Adrenal gland (tissue), 19 donors: ENCODE measurements at places on chromosomes 7 and 10. TPM values are rescaled to one million over a fixed set of nuclear protein-coding genes. Genes with fewer than 3 reads are reported as not detected.

CPA5 gene
- 0.65 TPM for total RNA-seq

DNA sequence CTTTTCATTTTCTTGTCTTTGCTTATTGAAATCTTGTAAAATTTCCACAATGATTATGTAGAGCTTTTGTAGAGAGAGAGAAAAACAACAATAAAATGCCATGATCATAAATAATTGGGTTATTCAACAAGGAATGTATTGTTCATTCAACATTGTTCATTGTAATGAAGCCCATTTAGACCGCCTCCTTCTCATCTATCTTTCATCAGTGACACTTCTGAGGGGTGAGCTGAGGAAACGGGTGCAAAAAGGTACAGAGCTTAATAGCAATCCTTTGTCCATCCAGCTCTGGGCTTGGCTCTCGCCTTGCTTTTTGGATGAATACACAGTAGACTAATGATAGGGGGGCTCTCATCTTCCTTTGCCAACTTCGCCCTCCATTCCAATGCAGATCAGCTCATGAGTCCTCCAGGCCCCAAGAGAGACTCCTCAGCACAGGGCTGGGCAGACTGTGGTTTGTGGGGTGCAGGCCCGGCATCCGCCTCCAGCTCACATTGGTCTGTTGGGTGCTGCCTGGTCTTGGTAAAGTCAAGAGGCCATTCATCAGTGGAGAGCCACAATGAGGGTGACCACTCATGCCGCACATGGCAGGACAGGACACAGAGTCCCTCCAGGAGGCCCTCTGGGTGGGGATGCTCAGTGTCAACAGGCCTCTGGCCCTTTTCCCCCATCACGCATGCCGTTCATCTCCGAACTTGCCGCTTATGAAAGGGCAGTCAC is 17.9 kb upstream of the PPA1 start:
- peaks cover 13% of the 10 kb centered on the region for H3K27me3 ChIP-seq
- DNase-seq, result no peak
- no peaks in the 10 kb centered on the region for H3K4me1 ChIP-seq
- no peaks in the 10 kb centered on the region for H3K36me3 ChIP-seq
- no peak overlapping the region for H3K4me3 ChIP-seq
- H3K27ac ChIP-seq, result no peak overlapping the region

IFIT3 gene
- total RNA-seq, result 26.4 TPM

DNA sequence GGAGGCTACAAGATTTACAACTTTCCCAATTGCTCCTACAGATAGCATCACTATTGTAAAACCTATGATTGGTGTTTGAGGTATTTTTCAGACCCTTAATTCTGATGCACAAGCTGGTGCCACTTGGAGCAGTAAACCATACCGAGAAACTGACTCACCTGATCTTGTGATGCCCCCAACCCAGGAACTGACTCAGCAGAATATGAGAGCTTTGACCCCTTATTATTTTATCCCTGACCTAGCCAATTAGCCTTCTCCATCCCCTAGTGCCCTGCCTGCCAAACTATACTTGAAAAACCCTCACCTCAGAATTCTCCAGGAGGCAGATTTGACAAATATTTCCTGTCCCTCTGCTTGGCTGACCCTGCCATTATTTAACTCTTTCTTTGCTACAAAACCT is 585.9 kb upstream of the GHITM start:
- no peak for DNase-seq
- H3K27ac ChIP-seq, result no peak overlapping the region
- no peaks in the 10 kb centered on the region for H3K27me3 ChIP-seq
- H3K4me3 ChIP-seq, result no peak overlapping the region

DNA sequence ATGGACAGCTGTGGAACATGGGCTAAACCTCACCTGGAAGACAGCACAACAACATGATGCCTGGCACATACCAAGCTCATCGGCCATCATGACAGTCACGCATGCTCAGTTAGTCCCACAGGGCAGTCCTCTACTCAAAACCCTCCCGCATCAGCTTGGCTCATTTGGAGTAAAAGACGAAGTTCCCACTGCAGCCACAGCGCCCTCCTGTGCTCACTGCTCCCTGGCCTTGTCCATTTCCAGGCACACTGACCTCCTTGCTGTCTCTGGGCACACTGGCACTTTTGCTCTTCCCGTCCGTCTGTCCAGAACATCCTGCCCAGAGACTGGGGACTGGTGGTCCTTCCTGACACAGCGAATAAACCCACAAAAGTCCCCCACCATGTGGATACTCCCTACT is 66.2 kb downstream of the LARP4B start:
- peaks cover 42% of the 10 kb centered on the region for H3K36me3 ChIP-seq
- H3K27ac ChIP-seq, result no peak overlapping the region
- H3K4me1 ChIP-seq, result no peaks in the 10 kb centered on the region
- H3K27me3 ChIP-seq, result no peaks in the 10 kb centered on the region
- H3K4me3 ChIP-seq, result no peak overlapping the region

GRCh38 chr10:55311848-55312635 is 511.0 kb upstream of the PCDH15 start:
- no peak overlapping the region for H3K4me3 ChIP-seq
- no peak overlapping the region for H3K27ac ChIP-seq
- H3K4me1 ChIP-seq, result no peaks in the 10 kb centered on the region
- H3K36me3 ChIP-seq, result no peaks in the 10 kb centered on the region
- no peak for DNase-seq
- H3K27me3 ChIP-seq, result no peaks in the 10 kb centered on the region

SH2B2 gene
- 5.8 TPM for total RNA-seq

- no peak overlapping the region for H3K27ac ChIP-seq
- no peaks in the 10 kb centered on the region for H3K36me3 ChIP-seq
- DNase-seq, result no peak
- no peaks in the 10 kb centered on the region for H3K27me3 ChIP-seq
Observed at GRCh38 chr7:45702751-45703150, 128.6 kb downstream of the ADCY1 start.

DNA sequence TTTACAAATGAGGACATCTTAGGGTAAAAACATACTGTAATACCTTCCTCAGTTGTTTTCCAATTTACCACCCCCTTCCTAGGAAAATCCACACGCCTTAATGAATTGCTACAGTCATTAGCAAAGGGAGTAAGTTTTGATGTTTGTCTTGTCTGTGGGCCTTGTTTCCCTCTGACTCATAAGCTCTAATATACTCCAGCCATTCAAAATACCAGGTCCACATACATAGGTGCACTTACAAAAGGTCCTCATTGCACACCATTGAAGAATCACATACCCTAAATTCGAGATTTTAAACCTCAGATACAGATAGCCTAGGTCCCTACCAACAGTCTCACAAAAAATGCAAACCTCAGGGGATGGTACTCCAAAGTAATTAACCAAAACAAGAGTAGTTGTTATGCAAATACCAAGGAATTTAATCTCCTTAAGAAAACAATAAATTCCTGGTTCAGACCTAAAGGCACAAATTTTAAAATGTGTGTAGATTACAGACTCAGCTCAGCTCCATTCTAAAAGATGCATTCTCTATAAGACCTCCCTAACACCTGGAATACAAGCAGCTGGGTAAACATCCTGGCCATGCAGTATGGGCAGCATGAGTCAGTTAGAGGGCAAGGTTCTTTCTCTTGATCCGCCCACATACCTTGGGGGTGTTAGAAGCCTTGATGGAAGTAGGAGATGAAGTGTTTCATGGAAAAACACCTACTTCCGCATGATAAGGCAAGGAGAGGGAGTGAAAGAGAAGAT is 3.0 kb upstream of the LIPK start:
- no peaks in the 10 kb centered on the region for H3K36me3 ChIP-seq
- no peak overlapping the region for H3K4me3 ChIP-seq
- DNase-seq, result no peak
- H3K27ac ChIP-seq, result no peak overlapping the region
- no peaks in the 10 kb centered on the region for H3K4me1 ChIP-seq
- no peaks in the 10 kb centered on the region for H3K27me3 ChIP-seq

- peak; percentile 14 for DNase-seq
- H3K36me3 ChIP-seq, result peaks cover 13% of the 10 kb centered on the region
- H3K27ac ChIP-seq, result no peak overlapping the region
- H3K27me3 ChIP-seq, result no peaks in the 10 kb centered on the region
- H3K4me1 ChIP-seq, result peaks cover 5% of the 10 kb centered on the region
Observed at GRCh38 chr10:118698421-118698820, 56.3 kb downstream of the CACUL1 start.

DNA sequence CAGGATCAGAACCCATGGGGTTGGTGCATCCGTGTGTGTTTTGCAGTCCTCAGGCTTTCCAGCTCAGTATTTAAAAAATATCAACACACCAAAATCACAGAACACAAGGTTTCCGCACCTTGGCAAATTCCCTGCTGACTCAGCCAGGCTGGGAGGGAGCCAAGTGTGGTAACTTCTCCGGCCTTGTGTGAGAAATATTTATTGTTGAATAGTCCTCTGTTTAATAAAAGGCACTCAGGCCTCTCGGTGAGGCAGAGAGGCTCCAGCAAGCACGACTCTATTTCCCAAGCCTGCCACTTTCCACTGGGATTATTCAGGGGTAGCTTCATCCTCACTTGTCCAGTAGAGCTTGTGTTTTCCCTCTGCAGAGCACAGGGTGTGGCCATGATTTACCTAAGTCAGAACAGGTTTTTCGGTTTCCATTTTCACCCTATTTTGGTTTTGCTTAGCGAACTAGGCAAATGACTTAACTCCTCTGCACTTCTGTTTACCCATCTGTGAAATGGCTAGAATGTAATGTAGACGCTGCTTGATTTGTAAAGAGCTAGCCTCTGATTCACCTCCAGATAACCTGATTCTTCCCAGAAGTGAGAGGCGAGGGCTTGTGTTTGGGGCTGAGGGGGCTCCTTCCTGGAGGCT is 13.0 kb upstream of the CHST15 start:
- H3K4me3 ChIP-seq, result no peak overlapping the region
- H3K4me1 ChIP-seq, result peaks cover 24% of the 10 kb centered on the region
- no peaks in the 10 kb centered on the region for H3K27me3 ChIP-seq

CFAP69 gene
- total RNA-seq, result 1.8 TPM

GRCh38 chr7:104945599-104945956 is 68.4 kb upstream of the KMT2E start:
- H3K36me3 ChIP-seq, result no peaks in the 10 kb centered on the region
- DNase-seq, result no peak
- H3K4me3 ChIP-seq, result no peak overlapping the region

- H3K27me3 ChIP-seq, result peaks cover 12% of the 10 kb centered on the region
- no peak overlapping the region for H3K27ac ChIP-seq
- no peaks in the 10 kb centered on the region for H3K36me3 ChIP-seq
- DNase-seq, result no peak
- H3K4me1 ChIP-seq, result no peaks in the 10 kb centered on the region
- no peak overlapping the region for H3K4me3 ChIP-seq
Observed at GRCh38 chr10:129951101-129951969, 12.7 kb downstream of the EBF3 start.

DNA sequence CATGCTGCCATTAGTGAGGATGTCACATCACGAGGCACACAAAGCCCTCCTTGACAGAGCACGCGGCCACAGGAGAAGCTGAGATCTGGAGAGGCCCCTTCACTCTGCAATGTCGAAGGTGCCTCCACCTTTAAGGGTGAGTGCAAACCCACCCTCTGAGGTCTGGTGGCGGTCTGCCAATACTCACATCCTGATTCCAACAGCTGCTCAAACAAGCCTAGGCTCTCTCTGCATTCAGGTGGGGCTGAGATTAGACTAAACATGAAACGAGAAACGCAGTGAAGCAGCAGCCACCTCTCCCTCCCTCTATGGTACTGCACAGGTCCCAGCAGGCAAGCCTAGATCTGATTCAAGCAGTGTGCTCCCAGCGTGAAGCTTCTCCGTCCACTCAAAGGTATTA is 151.8 kb downstream of the TCERG1L start:
- no peak overlapping the region for H3K4me3 ChIP-seq
- DNase-seq, result no peak
- no peaks in the 10 kb centered on the region for H3K27me3 ChIP-seq
- no peaks in the 10 kb centered on the region for H3K36me3 ChIP-seq
- H3K27ac ChIP-seq, result no peak overlapping the region

OR2A1 gene
- total RNA-seq, result not detected

DNA sequence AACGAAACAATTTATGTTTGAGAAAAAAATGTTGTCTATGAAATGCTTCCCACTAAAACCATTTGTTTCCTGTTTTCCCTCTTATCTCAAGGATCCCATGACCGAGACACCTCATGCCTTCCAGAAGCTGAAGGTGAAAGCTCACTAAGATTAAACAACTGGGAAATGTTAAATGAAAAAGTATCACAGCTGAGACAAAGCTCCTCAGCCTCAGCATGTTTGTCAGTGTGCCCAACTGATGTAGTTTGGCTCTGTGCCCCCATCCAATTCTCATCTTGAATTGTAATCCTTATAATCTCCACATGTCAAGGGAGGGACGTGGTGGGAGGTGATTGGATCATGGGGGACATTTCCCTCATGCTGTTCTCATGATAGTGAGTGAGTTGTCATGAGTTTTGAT is 327.3 kb downstream of the HTR7 start:
- no peak for DNase-seq
- no peaks in the 10 kb centered on the region for H3K27me3 ChIP-seq
- no peak overlapping the region for H3K27ac ChIP-seq
- H3K36me3 ChIP-seq, result no peaks in the 10 kb centered on the region
- H3K4me3 ChIP-seq, result no peak overlapping the region
